Lung microvascular endothelial cell (primary cell): ENCODE measurements at places on chromosomes 6 and 20.

GRCh38 chr6:52503851-52504781 lies 72.7 kb downstream of the TRAM2 start:
- DNase-seq = peak; percentile 32

DNA sequence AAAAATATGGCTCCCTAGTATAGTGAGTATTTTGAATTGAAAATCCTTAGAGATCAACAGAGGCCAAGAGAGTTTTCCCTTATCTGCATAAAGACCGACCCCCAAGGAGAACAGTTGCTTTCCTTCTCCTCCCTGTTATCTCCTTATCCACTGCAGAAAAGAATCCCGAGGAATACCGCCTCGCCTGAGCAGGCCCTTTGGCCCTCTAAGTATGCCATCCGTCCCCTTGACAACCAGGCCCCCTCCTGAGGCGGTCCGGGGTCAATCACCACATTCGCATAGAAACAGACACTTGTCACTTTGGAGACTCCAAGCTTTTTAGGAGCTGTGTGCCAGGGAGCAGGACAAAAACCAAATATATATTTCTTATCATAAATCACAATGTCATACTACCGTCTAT lies 15.9 kb upstream of the GGTLC1 start:
- no peak for DNase-seq

DNA sequence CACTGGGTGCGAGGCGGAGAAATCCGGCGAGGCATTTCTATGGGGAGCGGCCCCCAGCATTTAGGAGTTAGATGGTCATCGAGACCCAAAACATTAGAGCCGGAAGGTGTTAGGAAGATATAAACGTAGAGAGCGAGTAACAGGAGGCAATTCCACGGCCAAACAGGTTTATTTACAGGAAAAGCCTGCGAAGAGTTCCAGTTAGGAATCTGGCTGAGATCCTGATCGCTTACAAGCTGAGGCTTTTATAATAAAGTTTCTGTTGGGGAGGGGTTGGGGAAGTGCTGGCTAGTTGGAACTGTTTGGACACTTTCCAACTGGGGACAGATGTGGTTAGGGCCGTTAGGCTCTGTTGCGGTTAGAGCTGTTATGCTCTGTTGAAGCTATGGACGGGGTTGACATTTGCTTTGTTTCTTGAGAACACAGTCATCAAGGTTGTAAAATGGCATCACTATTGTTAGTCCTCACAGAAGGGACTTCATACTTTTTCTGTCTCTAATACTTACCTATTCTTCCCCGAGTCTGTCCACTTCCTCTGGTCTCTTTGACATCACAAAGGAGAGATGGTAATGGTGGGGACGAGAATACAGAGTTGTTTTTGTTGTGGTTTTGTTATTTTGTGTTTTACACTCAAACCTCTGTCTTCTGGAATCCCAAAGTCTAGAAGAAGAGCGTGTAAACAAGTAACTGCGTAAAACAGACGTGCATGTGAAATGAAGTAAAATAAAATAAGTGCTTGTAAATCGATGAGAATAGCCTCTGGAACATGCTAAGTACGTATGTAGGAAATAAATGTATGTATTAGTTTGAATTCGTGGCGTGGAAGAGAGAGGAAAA lies 554 bp upstream of the ZSCAN31 start:
- peak; percentile 87 for DNase-seq

DNA sequence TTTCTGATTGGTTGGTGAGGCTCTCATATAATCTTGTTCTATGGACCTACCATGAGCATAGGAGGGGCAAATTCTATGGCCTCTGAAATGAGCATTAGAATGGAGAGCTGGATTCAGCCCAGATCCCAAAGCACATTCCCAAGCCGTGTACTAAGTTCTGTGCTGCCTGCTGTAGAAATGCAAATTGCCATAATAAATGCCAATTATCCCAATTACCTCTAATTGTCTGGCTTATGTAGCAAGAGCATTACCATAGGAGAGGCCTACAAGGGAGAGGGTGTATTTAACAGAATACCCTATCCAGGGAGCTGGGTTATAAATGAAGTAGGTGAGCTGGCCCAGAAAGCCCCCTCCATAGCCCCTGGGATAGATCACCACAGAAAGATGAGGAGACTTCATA lies 126.8 kb downstream of the LRFN2 start:
- DNase-seq = no peak

- DNase-seq = no peak
Observed at GRCh38 chr6:160070427-160070826, 51.2 kb upstream of the SLC22A1 start.

GRCh38 chr6:44128020-44128917 lies 915 bp downstream of the TMEM63B start:
- DNase-seq = peak; percentile 46

GRCh38 chr6:113630738-113631535 lies 226.2 kb upstream of the MARCKS start:
- peak; percentile 90 for DNase-seq

- DNase-seq = no peak
Observed at GRCh38 chr6:82840571-82840970, 225.1 kb downstream of the UBE3D start.

GRCh38 chr6:141736104-141736503 lies 396.6 kb upstream of the GJE1 start:
- no peak for DNase-seq

DNA sequence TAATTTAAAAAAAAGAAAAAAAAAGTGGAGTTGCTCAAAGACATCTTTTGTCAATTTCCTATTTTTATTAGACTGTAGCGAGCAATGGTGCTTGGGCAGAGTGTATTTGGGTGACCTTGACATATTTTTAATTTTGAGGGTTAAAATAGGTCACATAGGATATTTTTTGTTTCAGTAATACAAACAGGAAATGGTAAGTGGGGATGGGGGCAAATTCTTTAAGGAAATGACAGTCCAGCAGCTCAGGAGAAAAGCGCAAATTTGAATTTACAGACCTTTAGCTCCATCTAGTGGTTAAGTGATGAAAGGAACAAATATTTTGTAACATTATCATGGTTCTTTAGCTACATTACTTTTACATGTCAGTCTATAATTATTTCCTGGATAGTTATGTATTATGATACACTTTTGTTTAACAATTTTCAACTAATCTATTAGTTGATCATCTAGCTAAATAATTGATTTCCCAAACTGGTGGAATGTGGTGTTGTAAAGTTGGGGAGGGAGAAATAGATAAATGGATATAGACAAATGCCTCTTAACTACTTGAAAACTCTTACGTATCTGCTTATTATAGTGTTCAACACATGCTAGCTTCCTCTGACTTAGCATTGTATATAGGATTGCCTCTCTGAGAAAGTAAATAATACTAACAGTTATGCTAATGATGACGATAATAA lies 10.0 kb downstream of the CITED2 start:
- DNase-seq = peak; percentile 62

DNA sequence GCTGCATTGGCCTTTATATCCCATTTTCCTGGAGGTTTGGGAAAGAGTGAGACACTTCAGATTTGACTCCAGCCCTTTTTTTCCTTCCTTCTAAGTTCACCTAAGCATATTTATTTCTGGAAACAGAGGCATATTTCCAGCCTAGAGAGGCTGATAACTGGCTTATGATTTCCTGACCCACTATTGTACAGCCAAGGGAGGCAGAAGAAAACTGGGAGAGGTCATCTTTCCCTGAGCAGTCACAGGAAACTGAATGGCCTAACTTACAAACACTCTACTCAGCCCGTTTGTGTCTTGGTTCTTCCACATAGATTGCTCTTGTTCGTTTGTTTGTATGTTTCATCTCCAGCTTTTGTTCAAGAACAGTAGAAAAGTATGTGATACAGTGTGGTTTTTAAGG lies 64.2 kb upstream of the LTV1 start:
- DNase-seq = peak; percentile 51

GRCh38 chr20:22512911-22513489 lies 71.4 kb downstream of the FOXA2 start:
- no peak for DNase-seq

- DNase-seq = no peak
Observed at GRCh38 chr6:125658759-125659431, 90.5 kb upstream of the HEY2 start.

DNA sequence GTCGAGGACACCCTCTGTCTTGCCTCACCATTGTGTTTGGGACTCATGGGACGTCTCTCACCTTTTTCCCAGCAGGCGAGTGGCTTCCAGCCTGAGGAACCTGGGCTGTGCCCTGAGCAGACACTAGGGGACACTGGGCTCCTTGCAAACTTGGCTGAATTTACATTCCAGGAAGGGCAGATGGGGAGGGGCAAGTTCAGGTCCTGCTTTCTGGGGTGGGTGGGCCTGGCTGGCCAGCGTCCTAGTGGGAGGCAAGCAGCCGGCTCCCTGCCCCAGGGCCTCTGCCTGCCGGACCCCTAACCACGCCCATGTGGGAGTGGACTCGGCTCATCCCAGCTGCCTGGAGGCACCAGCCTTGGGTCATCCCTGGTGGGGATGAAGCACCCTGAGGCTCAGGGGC lies 48.2 kb upstream of the MLN start:
- no peak for DNase-seq

DNA sequence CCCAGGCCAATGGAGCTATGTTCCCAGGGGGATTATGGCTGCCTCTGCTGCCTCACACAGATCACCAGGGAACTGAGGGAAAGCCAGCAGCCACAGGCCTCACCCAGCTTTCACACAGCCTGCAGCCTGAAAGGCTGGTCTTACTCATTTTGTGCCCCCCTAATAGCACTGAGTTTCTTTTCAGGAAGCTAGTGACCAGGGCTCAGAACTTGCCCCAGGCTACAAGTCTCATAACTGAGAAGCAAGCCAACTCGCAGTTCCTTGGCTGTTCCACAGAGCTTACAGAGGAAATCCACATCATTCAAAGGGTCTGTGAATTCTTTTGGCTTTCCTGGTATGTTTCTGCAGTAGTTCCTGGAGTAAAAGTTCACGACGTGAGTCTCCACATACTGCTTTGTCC lies 524.8 kb upstream of the GJE1 start:
- no peak for DNase-seq

GRCh38 chr6:62324834-62325233 lies 38.8 kb upstream of the KHDRBS2 start:
- no peak for DNase-seq

DNA sequence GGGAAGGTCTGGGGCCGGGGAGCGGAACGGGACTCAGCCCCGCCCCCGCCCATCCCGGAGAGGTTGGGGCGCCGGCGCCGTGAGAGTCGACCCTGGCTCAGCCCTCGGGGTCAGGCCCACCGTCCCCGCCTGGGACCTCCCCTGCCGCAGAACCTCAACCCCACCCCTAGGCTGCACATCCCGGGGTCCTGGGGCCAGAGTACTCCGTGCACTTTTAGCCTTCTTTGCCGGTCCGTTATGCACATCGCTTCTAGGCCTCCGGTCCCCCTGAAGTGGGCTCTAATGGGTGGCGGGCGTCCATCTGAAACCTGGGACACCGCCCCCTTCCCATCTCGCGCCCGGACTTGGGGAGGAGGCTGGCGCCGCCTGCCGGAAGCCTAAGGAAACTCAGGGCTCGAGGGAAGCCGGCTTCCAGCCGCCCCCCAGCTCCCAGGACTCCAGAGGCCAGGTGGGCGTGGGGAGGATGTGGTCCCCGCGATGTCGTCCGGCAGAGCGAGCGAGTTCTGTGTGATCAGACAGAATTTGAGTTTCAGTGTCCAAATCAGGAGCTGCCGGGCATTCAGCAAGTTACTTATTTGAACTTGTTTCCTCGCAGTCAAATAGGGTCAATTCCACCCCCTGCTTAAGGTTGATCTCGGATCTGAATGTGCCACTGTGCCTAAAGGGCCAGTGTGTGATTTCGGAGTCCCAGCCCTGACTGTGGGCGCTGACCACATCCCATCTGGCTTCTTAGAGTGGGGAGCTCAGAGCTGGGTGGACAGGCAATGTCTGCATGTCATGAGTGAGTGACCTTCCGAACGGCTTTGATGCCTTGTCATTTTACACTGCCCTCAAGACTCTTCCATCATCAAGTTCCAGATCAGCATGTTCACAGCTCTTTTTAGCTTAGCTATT lies 47.6 kb downstream of the CPXM1 start:
- peak; percentile 47 for DNase-seq

- DNase-seq = no peak
Observed at GRCh38 chr20:24991897-24992486, 559 bp downstream of the APMAP start.

DNA sequence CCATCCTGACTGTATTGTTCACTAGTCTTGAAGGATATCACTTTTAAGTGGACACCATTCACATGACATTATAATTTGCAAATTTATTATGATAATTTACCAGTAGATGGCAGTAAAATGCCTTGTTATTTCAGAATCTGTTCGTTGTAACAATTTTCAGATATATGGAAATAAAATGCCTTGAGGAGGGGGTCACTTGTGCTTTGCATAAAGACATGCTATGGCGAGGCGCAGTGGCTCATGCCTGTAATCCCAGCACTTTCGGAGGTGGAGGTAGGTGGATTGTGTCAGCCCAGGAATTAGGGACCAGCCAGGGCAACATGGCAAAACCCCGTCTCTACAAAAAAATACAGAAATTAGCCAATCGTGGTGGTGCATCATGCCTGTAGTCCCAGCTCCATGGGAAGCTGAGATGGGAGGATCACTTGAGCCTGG lies 9.0 kb upstream of the NCOA6 start:
- DNase-seq = peak; percentile 48

GRCh38 chr6:30067460-30068139 lies 602 bp downstream of the PPP1R11 start:
- no peak for DNase-seq
